ENCODE measurements at places on chromosomes 16 and 17. TPM values are rescaled to one million over a fixed set of nuclear protein-coding genes. Genes with fewer than 3 reads are reported as not detected.

FOXJ1 gene
- total RNA-seq: not detected

KRT222 gene
- not detected for total RNA-seq

TRPV3 gene
- 0.10 TPM for total RNA-seq

ZNF205 gene
- 9.3 TPM for total RNA-seq

ITGAD gene
- not detected for total RNA-seq

DNA sequence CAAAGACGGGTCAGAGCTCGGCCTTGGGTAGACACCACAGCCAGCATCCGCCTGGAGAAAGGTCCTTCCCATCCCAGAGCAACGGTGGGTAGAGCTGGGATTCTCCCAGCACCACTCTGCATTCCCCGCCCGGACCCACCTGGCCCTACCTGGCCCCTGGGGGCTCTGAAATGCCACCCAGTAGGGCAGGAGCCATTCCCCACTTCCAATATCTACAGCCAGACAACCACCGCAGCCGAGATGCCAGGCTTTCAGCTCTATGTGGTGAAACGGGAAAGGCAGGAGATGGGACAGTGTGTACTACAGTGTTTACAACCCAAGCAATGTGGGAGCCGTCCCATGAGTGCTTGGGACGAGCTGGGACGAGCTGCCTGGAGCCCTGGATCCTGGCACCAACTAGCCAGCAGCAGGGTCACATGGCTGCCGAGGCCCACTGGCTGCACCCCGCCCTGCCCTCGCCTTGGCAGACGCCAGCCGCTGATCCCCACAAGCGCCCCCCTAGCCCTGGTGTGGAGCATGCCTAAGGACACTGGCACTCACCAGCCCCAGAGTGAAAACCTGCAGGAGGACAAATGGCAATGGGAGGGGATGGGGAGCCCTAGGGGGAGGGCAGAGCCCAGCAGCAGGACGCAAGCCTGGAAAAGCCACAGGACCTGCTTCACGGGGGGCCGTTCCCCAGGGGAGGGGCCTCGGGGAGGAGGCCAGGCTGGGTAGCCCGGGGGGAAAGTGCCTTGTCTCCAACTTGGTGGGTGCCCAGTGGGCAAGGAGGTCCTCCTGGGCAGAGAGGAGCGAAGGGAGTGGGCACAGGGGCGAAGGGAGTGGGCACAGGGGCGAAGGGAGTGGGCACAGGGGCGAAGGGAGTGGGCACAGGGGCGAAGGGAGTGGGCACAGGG, 13.5 kb downstream of the TMC6 start:
- DNase-seq: no peak

GRCh38 chr16:26765087-26765486, 301.6 kb upstream of the C16orf82 start:
- peak; percentile 6 for DNase-seq

DNA sequence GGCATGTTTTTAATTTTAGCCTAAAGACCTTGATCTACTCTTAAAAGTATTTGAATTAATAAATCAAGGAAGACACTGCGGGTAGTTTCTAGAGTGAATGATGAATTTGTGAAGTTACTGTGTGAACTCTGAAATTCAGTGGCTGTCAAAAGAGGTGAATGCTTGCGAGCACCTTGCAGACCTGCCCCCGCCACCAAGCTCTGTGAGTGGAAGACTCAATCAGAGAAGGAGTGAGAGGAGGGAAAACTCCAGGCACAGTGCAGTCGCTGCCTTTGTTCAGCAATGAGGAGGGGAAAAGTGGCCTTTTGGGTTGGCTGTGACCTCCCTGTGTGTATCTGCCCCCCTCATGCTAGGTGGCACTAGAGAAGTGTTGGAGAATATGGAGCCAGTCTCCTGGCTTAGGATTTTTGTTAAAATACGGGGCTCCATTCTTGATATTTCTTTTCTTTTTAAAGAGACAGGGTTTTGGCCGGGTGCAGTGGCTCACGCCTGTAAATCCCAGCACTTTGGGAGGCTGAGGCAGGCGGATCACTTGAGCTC, 53.0 kb downstream of the LDHD start:
- DNase-seq: no peak

DNA sequence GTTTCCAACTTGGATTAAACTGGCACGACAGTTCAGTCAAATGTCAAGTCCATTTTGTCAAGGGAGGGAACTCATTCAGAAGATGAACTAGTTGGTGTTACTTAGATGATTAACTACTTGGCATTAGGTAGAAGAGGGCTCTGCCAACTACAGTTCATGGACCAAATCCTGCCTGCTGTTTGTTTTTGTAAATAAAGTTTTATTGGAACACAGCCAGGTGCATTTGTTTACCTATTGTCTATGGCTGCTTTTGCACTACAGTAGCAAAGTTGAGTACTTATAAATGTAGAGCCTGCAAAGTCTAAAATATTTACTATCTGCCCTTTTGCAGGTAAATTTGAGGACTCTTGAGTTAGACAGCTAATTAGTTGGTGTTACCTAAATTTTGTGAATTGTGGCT, 410.0 kb downstream of the MAF start:
- no peak for DNase-seq

DNA sequence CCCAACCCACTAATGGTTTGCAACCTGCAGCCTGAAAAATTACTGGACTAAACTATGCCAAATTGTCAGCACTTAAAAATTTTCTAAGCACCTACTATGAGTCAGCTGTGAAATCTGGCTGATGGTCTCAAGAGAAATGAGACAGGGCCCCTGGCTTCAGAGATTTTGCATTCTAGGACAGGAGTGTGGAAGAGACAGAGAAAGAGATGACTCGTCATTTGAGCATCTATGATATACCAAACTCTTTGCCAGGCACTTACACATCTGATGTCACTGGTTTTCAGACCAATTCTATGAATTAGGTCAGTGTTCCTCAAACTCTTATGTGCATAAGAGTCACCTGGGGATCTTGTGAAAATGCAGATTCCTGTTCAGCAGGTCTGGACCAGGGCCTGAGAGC, 44.4 kb downstream of the CLEC19A start:
- peak; percentile 75 for DNase-seq

GRCh38 chr17:69949496-69949895, 125.5 kb upstream of the KCNJ16 start:
- no peak for DNase-seq

- DNase-seq: no peak
Measured at GRCh38 chr16:66871840-66872239, 8.5 kb upstream of the PDP2 start.

- no peak for DNase-seq
Measured at GRCh38 chr16:7423434-7424044, 90.9 kb downstream of the RBFOX1 start.

GRCh38 chr17:40949418-40949817, 12.0 kb upstream of the KRT23 start:
- no peak for DNase-seq

- DNase-seq: no peak
Measured at GRCh38 chr16:1998852-1999801, 9.4 kb downstream of the SYNGR3 start.

DNA sequence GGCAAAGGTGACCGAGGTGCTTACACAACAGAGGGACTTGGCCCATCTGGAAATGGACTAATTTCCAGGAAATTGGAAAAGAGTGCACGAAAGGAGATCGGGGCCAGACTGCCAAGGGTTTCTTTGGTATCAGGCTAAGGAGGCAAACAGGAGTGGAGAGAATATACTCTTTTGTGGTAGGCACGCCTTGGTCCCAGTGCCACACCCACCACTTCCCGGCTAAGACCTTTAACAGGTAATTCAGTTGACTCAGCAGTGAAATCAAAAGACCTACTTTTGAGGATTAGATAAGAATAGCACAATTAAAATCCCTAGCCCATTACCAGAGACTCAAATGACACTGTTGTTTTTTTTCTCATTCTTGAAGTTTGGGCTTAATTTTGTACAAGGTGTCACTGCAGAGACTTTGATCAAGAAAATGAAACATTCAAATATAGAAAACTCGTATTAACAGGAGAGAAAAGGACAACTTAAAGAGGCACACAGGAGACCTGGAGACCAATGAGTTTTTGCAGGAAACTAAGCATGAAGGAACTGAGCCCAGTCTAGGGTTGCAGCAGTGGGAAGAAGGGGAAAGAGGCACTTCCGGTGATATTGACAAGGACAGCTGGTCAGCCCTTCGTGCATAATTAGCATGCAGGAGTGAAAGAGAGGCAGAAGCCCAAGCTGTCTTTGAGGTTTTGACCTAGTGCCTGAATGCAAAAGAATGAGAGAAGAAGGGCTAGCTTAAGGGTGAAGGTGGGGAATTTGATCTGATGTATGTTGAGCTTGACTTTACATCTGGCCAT, 265.5 kb upstream of the CCL2 start:
- no peak for DNase-seq

- DNase-seq: no peak
Measured at GRCh38 chr16:1985466-1986150, 1.6 kb downstream of the GFER start.

DNA sequence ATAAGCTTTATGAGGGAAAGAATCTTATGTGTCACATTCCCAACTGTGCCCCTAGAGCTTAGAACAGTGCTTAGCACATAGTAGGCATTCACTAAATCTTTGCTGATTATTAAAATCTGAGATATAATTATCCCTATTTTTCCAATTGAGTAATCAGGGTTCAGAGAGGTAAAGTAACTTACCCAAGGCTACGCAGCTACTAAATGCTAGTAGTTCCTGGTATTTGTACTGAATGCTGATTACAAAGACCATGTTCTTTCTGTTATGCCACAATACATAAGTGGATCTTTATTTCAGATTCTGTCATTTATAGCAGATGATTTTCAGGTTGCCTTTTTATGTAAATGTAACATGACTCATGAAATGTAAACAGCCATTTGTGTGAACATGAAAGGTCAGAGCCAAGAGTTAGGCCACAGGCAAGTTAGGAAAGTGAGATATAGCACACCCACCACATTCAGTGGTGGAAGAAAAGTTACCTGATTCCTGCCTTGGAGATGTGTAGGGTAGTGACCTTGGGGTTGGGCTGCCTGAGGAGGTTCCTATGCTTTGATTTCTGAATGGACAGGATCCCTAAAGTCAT, 77.2 kb downstream of the FTO start:
- no peak for DNase-seq
